Naive thymus-derived CD4-positive, alpha-beta T cell (primary cell): ENCODE measurements at places on chromosomes 5 and 9.

DNA sequence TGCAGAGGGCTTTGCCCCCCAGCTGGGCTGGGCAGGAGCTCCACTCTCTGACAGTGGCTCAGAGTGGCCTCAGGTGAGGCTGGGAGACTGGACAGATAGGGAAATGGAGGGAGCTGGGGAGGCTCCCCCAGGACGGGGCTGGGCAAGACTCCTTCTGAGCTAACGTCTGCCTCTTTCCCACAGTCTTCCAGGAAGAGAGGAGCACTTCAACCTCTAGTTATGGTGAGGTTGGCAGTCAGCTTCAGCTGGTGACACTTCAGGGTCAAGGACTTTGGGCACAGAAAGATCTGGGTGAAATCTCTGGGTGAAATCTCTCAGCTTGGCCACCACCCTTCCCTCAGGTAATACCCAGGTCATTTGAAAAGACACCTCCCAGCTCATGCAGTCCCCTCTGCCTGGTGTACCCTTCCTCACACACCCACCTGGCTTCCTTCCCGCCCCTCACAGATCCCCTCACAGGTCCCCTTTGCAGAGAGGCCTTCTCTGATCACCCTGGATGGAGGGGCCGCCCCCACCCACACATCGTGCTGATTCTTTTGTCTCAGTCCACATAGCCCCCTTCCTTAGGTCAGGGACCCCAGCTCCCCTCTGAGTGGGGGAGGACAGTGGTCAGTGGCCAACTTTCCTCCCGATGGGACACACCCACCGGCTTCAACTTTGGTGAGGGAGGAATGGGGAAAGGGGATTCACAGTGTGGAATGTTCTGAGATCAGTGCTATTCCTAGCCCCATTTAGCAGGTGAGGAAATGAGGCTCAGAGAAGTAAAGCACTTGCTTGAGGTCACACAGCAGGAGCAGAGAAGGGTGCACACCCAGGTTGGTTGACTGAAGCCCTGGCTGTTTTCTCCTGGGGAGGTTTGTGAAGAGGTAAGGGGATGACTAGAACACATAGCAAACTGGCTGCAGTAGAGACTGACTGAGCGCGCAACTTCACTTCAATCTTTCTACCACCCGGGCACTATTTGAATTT lies 15.8 kb upstream of the NEURL1B start:
- no peak for DNase-seq

DNA sequence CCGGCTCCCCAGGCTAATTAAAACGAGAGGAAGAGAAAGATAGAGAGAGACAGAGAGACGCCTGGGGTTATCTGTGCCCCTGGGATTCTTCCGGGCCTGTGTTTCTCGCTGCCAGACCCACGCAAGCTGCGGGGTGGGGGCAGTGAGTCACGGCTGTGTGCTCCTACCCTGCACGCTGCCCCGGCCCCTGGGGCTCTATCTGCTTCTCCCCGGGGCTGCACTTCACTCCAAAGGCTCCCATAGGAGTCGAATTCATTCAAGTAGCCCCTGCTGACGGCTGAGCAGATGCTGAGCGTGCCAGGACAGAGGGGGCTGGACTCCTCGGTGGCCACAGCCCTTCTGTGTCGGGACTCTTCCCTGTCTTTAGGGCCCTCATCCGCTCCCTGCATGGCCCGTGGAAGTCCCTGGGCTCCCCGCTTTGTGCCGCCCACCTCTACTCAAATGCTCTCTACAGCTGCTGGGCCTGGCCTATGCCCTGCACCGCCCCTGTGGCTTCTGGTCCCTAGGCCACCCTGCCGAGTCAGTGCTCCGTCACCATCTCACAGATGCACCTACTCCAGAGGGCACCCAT lies 22.8 kb downstream of the SARDH start:
- DNase-seq, result no peak

GRCh38 chr5:33309068-33309467 lies 131.7 kb upstream of the TARS1 start:
- DNase-seq, result no peak

DNA sequence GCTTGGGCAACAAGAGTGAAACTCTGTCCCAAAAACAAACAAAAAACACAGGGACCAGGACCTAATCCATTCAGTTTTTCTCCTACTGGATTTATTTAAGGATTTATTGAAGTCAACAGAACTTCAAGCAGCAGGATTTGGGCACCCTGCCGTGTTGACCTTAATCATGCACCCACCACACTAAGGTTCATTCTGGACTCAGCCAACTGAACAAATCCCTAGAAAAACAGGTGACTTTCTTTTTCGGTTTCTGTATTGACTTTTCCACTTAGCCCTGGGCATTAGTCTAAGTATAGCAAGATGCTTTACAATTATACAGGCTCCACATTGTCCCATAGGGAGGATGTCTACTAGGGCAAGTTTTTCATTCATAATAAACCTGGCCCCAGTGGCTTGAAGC lies 30.0 kb downstream of the ZNF131 start:
- no peak for DNase-seq

DNA sequence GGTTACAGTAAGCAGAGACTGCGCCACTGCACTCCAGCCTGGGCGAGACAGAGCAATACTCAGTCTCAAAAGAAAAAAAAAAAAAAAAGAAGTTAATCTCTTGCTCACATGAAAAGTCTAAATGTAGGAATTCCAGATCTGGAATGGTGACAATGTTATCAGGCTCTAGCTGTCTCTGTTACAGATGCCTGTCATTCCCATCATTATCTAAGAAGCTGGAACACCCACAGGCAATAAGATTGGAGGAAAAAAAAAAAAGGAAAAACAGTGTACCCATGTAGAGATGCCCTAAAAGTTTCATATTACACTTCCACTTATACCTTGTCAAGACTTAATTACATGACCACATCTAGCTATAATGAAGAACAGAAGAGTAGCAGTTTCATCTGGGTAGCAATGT lies 38.2 kb downstream of the PTBP3 start:
- DNase-seq, result no peak

- DNase-seq, result no peak
Measured at GRCh38 chr9:119009249-119009648, 360.0 kb downstream of the BRINP1 start.

- no peak for DNase-seq
Measured at GRCh38 chr9:93128715-93129224, 5.3 kb downstream of the NINJ1 start.

- no peak for DNase-seq
Measured at GRCh38 chr5:76704131-76704663, 11.7 kb upstream of the F2R start.

DNA sequence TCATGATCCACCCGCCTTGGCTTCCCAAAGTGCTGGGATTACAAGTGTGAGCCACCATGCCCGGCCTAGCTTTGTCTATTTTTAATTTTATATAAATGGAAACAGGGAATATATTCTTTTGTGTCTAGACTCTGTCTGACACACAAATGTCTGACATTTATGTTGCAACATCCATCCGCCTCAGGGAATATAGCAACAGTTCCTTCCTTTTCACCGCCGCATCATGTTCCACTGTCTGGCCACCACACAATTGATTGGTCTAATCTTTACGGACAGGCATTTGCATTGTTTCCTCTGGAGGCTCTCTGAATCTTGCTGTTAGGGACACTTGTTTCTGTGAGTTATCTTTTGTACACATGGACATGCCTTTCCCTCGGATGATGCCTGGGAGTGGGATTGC lies 20.1 kb upstream of the TBC1D9B start:
- DNase-seq, result no peak
